ENCODE measurements at places on chromosomes 3 and 15. TPM values are rescaled to one million over a fixed set of nuclear protein-coding genes. Genes with fewer than 3 reads are reported as not detected.
A peak's percentile ranks its signal among the peaks of the same experiment; 100 is the strongest.

- DNase-seq: no peak
Measured at GRCh38 chr3:34533451-34533850, 735.0 kb downstream of the PDCD6IP start.

GRCh38 chr3:139745831-139746230, 68.1 kb upstream of the NMNAT3 start:
- DNase-seq: peak; percentile 92

- DNase-seq: no peak
Measured at GRCh38 chr3:152392272-152392880, 123.6 kb downstream of the MBNL1 start.

Gene SPSB4
- 0.02 TPM for total RNA-seq

Gene EPHB1
- total RNA-seq: 1.0 TPM
